GM12891 (cell line): ENCODE measurements at places on chromosomes 6 and 20.

DNA sequence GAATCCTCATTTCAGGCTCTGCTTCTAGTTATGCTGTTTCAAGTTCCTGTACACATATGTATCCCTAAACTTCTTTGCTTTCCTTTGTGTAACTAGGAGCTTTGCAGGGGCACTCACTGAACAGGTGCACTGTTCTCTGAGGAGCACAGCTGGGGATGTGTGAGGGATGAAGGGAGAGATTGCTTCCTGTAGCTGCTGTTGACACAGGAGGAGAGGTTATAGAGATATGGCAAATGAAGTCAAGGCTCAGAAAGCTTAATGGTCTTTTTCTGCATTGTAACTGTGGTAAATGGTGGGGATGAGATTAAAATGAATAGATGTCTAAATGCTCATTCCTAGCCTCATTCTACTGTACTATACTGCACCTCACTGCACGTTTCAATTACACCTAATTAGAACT is 454.3 kb downstream of the BTBD3 start:
- no peak for DNase-seq

DNA sequence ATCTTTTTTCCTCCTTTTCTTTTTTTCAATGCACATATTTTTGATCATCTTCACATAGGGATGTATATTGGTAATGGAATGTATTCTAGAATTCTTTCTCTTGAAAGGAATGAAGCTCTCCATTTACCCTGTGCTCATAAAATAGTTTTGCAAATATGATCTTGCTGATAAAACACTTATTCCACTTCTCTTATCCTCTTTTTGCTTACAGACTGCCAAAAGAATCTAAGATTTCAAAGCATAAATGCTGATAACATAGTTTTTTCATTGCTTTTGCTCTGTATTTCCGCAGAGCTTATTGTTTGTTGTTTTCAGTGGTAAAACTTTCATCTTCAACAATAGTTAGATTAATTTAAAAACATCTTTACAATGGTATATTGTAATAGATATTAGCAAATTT is 350.5 kb downstream of the PAX1 start:
- no peak for DNase-seq

GRCh38 chr20:17827759-17828559 is 128.2 kb downstream of the BANF2 start:
- no peak for DNase-seq

- no peak for DNase-seq
These were observed 194.0 kb downstream of the ARHGAP18 start for GRCh38 chr6:129516005-129516404.

- no peak for DNase-seq
These were observed 40.4 kb upstream of the TINAG start for GRCh38 chr6:54267798-54268197.

DNA sequence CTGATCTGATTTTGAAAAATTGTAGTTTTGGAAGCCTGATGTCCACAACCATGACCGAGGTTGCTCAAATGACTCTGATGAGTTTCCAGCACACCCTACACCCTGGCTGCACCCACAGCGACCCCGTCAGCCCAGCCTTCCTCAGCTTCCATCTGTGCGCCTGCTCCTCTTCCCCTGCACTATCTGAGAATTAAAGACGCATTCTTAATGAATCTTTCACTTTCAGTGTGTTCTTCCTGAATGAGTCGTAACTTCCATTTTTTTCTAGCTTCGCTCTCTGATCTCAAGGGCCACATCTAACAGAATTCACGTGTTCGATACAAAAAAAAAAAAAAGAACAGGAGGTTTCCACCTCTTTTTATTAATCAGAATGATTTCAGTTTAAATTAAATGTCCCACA is 21.3 kb upstream of the RREB1 start:
- DNase-seq: peak; percentile 26

DNA sequence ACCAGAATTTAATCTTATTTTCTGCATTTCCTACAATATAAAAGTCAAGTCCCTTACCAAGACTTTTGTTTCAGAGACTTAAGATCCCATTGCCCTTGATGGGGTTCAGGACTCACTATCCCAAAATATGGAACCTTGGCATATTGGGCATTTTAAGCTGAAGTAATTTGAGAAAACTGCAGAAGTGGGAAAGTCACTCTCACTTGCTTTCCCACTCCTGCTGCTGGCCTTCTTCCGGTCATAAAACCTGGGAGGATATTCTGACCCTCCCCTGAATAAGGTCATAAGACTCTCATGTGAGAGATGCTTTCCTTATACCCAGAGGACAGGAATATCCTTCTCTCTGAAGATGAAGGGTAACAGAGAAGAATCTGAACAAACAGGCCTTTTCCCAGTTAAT is 92.8 kb upstream of the IFNGR1 start:
- no peak for DNase-seq

DNA sequence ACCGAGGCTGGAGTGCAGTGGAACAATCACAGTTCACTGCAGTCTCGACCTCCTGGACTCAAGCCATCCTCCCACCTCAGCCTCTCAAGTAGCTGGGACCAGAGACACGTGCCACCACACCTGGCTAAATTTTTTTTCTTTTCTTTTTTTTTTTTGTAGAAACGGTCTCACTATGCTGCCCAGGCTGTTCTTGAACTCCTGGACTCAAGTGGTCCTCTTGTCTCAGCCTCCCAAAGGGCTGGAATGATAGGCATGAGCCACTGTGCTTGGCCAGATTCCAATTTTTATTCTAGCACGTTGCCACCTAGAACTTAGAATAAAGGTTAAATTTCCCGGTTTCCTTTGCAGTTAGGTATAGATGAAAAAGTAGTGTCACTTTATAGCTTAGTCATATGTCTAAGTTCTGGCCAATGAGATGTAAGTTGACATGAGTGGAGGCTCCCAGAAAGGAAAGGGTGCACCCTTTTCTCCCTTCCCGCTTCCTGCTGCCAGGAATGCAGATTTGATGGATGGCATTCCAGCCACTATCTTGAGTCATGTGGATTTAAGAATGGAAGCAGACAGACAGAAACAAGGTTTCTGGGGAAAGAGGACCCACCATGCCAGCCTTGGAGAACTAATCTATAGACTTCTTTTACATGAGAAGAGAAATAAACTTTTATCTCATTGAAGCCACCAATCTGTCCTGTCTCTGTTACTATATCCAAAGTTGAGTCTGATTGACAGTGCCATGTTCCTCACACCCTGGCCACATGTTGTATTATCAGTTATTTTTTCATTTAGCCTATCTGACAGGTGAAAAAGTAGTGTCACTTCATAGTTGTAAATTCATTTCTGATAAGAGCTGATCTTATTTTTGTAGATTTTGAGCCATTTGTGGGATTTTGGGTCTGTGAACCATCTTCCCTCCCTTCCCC is 60.6 kb upstream of the NCOA3 start:
- DNase-seq: no peak

DNA sequence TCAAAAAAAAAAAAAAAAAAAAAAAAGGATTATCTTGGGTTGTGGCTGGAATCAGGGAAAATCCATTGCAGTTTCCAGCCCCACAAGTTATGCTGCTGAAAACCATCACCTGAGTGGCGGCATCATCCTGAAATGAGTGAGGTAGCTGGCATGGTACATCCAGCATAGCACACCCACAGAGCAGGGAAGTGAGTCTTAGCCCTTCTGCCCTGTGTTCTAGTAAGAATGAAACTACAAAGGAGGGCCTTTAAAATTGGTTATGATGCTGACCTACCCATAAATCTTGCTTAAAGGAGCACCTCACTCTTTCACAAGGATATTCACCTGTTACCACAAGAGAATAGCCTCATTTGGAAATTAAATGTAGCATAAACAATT is 119.2 kb downstream of the NFATC2 start:
- no peak for DNase-seq

DNA sequence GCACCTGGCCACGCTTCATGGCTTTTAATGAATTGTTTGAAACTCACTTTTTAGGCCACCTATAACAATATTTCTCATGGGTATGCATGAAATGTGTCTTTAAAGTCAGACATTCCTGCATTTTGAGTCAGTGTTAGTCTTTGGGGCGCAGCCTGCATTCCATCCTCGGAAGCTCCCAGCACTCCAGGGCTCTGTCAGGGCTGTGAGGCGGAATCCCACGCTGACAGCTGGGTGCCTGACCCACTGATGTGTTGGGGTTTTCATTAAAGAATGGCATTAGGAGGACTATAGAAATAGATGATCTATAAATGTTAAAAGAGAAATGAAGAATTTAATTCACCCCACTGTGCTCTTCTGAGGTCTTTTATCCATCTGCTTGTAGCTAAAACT is 16.2 kb upstream of the CLDN20 start:
- no peak for DNase-seq

- no peak for DNase-seq
These were observed 15.4 kb downstream of the UNC93A start for GRCh38 chr6:167306401-167306998.

GRCh38 chr6:141463237-141463977 is 669.3 kb upstream of the GJE1 start:
- DNase-seq: no peak

DNA sequence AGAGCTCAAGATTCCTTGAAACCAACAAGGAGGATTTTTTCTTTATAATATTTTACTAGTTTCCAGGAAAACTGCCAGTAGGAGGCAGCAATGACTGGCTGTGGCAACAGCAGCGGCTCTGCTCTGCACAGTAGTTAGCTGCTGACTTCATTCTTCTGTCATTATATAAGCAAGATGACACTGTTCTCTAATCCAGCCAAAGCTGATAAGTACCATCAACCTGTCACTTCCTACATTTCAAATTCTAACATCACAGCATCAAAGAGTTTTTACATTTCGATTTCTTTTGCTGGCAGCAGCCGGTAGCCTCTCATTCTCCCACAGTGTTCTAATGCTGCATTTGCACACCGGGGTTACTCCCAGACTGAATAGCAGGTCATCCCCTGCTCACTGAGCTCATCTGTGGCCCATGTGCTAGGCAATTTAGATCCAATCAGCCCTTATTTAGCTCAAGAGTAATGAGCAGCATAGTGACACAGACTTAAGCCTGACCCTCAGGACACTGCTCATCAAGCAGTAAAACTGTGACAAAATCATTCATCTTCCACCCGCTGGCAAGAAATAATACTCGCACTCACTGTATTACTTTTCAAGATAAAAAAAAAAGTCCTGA is 67.8 kb downstream of the MMS22L start:
- DNase-seq: no peak

- DNase-seq: no peak
These were observed 4.0 kb downstream of the CITED2 start for GRCh38 chr6:139370283-139370998.

DNA sequence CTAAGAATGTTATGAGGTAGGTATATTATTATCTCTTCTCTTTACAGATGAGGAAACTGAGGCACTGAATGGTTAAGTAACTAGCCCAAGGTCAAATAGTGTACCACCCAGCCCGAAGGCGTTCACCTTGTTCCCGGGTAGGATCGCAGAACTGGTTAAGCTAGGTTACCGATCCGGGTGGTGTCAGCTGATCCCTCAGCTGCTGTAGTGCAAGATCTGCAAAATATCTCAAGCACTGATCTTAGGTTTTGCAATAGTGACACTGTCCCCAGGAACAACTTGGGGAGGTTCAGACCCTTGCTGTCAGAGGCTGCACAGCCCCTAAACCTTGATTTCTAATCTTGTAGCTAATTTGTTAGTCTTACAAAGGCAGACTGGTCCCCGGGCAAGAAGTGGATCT is 28.1 kb downstream of the SLC52A3 start:
- DNase-seq: no peak

DNA sequence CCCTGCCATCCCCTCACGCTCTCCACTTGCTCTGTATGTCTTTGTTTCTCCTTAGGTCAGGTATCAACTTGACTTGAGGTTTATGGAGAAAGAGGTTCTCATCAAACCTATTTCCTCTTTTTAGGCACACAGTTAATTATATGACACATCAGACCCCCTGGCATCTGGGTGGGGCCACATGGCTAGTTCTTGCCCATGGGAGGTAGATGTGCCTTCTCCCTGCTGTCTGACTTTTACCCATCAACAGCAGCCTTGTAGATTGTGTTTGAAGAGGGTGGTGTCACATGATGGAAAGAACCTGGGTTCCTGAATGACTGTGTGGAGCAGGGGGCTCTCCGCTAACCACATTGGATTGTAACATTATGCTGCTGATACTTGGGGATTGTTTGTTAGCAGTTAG is 7.2 kb upstream of the UQCC2 start:
- no peak for DNase-seq

DNA sequence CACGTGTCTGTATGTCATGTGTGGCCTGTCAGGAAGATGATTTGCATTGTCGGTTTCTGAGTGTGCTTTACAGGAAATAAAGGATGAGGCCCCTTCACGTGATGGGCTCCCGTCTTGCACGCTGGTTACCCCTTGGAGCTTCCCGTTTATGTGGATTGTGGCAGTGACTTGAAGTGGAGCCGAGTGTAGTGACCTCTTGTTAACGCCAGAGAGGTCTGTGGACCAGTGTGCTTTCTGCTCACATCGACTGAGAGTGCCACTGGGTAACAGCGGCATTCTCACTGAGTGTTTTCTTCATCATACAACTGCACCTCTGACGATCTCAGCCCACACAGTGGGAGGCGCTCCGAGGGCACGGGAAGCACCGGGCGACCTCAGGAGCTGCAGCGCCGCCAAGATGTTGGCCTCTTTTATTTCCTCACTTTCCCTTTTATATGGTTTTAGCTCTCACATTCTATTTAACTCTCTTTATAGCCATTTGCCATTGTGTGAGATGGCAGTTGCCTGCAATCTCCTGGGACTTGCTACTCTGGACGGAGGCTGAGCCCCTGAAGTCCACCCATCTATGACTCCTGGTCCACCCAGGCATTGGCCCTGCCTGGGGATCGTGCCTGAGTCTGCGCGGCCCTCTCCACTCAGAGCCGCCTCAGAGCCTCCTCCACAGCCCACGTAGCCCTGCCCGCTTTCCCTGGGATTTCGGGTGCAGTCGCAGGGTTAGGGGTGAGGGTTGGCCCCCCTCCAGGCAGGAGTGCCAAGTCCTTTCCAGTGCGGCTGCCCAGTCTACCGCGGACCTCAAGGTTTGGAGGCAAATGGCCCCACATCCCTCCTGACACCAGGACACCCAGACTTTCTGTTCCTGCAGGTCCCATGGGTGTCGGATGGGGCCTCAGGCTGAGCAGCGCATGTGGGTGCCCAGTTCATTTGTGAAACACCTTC is 238.9 kb downstream of the ERMARD start:
- peak; percentile 51 for DNase-seq

DNA sequence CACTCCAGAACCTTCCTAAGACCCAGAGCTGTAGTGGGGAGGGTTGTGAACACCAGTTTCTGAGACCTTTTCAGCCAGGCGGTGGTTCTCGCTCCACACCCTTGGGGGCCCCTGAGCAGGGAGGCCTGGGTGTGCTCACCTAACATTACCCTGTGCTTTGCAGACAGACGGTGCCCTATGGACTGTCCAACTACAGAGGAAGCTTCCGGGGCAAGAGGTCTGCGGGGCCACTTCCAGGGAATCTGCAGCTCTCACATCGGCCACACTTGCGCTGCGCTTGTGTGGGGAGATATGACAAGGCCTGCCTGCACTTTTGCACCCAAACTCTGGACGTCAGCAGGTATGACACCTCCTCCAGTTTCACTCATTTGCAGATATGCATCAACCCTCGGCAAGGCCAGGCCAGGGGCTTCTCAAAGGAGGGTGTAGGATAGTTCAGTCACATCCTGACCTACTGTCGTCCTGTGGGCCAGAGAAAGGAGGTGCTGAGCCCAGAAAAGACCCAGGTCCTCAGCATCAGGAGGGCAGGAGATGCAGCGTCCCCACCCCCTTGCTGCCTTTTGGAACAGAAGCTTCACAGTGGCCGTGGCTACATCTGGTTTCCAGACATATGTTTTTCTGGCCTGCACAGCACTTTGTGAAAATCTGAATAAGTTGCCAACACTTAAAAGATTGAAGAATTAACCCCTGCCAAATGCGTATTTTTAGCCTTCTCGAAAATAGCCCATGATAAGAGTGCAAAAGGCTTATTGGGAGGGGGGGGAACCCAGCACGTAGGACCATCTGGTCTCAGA is 20.6 kb downstream of the EDN3 start:
- no peak for DNase-seq
